ENCODE measurements at places on chromosomes 3 and 15. TPM values are rescaled to one million over a fixed set of nuclear protein-coding genes. Genes with fewer than 3 reads are reported as not detected.

The STXBP5L gene
- total RNA-seq = not detected

The PLSCR5 gene
- total RNA-seq = not detected

DNA sequence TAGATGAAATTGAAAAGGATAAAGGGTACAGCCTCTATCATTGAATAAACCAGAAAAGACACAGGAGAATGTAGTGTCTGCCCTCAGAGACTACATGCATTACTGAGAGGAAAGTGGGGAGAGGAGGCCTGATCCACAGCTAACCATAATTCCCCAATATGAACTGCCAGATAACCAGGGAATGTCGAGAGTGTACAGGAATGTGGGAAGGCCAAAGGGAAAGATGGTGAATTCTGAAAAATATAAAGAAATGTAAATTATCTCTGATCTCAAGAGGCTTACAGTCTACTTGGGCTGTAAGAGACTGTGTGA, 22.3 kb downstream of the MYO1E start:
- DNase-seq = no peak

- no peak for DNase-seq
Observed at GRCh38 chr3:99409961-99410360, 228.4 kb upstream of the COL8A1 start.

DNA sequence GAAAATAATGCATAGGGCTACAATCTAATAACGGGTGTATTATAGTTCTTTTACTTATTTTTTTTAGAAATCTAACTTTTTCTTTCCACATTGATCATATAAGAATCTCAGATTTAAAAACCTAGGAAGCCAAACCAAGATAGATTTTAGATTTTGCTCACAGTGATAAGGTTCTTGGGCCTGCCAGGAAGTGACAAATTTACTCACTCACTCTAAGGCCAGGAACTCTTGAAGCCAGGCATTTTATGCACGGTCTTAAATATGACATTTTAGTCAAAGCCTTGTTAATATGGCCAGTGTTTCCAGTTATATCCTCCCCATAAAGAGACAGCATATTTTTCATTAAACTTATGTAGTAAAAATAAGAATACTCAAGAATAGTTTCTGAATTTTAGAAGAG, 271.4 kb downstream of the SQOR start:
- no peak for DNase-seq
